Uterus (tissue), 4 donors: ENCODE measurements at places on chromosomes 13 and 19. TPM values are rescaled to one million over a fixed set of nuclear protein-coding genes. Genes with fewer than 3 reads are reported as not detected.

DNA sequence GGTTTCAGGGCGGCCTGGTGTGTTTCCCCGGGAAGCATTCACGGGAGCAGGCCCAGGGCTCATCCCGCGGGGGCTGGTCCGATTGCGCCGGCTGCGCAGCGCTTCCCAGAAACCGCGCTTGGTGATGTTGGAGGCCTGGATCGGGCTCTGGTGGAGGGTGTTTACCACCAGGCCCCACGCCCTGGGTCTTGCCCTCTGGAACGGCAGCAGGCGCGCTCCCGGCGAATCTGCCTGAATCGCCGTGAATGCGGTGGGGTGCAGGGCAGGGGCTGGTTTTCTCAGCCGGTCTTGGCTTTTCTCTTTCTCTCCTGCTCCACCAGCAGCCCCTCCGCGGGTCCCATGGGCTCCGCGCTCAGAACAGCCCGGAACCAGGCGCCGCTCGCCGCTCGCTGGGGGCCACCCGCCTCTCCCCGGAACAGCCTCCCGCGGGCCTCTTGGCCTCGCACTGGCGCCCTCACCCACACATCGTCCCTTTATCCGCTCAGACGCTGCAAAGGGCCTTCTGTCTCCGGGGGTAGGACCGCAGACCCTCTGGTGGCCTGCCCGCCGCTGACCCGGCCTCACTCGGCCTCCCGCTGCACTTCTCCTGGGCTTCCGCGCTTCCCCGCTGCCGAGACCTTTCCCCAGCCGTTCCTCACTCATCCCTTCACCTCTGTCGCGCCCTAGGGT lies 69.4 kb upstream of the GJB6 start:
- H3K27me3 ChIP-seq: no peaks in the 10 kb centered on the region
- H3K4me1 ChIP-seq: no peaks in the 10 kb centered on the region
- H3K27ac ChIP-seq: no peak overlapping the region
- no peaks in the 10 kb centered on the region for H3K36me3 ChIP-seq

DNA sequence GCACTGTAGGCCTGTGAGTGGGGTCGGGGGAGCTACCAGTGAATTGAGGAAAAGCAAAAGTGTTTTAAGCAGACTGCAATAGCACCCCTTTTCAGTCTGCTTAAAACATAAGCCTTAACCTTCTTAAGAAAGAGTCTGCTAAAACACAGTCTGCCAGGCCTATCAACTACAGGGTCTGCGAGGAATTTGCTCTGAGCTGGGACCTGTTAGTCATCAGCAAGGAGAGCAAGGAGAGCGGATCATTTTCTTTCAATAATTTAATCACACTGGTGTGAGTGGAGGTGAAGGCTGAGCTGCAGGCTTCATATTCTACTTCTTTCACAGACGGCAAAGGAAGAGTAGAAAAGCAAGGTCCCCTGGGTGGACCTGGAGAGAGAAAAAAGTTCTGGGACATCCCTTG lies 342.7 kb downstream of the ENOX1 start:
- H3K27me3 ChIP-seq: no peaks in the 10 kb centered on the region
- H3K4me3 ChIP-seq: no peak overlapping the region
- DNase-seq: no peak
- no peak overlapping the region for H3K27ac ChIP-seq

Gene ZNF836
- total RNA-seq: 11.5 TPM

DNA sequence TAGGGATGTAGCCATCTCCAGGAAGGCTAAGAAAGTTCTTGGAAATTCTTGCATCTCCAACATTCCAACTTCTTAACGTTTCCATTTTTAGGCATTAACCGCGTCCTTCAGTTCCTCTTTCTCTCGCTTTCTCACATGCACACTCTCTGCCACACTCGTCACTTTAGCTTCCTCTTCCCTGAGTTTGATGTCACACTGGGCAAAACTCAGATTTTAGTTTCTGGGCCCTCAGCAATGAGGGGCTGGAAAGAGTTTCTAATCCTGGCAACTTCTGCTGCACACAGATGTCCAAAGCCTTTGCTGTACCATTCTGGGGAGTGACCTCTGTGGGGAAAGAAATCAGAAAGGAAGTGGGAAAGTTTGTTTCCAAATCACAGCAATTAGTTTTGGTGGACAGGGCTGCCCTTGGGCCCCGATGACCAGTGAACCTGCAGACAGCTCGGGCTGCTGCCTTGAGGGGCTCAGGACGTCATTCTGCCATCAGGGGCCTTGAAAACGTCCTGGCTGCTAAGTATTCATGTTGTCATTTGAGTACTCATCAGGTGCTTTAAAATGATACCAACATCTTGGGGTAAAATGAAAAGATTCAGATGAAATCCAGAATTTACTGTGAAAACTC lies 89.3 kb downstream of the KL start:
- H3K27ac ChIP-seq: no peak overlapping the region
- H3K36me3 ChIP-seq: no peaks in the 10 kb centered on the region
- H3K4me1 ChIP-seq: no peaks in the 10 kb centered on the region
- H3K27me3 ChIP-seq: no peaks in the 10 kb centered on the region
- DNase-seq: no peak

Gene RPL18
- total RNA-seq: 1,584 TPM

DNA sequence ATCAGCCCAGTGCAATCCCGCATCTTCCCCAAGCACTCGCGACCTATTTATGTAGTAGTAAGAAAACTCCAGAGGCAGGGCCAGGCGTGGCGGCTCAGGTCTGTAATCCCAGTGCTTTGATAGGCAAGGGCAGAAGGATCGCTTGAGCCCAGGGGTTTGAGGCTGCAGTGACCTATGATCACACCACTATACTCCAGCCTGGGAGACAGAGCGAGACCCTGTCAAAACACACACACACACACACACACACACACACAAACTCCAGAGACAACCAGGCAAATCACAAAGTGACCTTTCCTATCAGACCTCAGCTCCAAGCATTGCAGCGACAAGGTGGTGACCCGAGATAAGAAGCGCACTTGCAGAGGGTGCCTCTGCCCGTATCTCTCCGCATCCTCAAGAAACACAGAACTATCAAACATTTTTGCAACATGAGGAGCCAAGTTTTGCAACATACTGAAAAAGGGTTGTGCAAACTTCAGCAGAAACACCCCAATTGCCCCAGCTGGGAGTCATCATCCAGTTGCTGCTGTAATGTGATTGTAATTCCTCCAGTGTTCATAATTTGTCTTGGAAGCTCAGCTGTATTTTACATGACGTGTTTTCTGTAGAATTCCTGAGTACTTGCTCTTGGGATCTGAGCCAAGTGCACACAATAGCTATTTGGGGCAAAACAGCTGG lies 8.7 kb upstream of the KLF2 start:
- no peak overlapping the region for H3K4me3 ChIP-seq
- H3K36me3 ChIP-seq: no peaks in the 10 kb centered on the region
- H3K27me3 ChIP-seq: no peaks in the 10 kb centered on the region
- peak overlapping the region; percentile 76 for H3K27ac ChIP-seq

Gene PODNL1
- total RNA-seq: not detected

Gene ZNF880
- 32.9 TPM for total RNA-seq

Gene MCEMP1
- total RNA-seq: 0.67 TPM
